ENCODE measurements at places on chromosomes 13 and 19.

GRCh38 chr19:12272386-12272785 is 22.3 kb downstream of the ZNF44 start:
- no peak for DNase-seq

- DNase-seq, result peak; percentile 65
Observed at GRCh38 chr13:113022745-113023574, 53.9 kb downstream of the MCF2L start.

GRCh38 chr13:106450991-106451390 is 84.5 kb downstream of the EFNB2 start:
- DNase-seq, result no peak

DNA sequence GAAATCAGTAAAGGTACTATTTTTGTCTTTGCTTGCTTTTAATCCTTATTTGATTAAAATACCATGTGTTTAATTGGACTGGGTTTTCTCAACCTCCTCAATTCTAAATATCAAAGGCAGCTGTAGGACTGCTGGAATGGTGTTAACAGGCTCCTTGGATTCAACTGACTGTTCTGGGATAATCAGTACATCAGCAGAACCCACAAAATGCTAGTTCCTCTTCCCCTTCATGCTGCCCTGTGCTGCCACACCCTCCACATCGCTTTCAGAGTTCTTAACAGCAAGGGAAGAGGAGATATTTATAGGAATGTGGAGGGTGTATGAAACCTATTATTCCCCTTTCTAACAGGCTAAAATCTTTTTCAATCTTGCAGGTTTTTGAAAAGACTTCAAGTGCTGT is 82.4 kb downstream of the KCTD12 start:
- DNase-seq, result no peak

GRCh38 chr13:49580980-49581680 is 4.2 kb downstream of the RCBTB1 start:
- no peak for DNase-seq

All from GM23338 (cell line).